DMS 273 treated with DMSO at 0.1 percent for 48 hours (cell line): ENCODE measurements at places on chromosomes 11 and 22.

DNA sequence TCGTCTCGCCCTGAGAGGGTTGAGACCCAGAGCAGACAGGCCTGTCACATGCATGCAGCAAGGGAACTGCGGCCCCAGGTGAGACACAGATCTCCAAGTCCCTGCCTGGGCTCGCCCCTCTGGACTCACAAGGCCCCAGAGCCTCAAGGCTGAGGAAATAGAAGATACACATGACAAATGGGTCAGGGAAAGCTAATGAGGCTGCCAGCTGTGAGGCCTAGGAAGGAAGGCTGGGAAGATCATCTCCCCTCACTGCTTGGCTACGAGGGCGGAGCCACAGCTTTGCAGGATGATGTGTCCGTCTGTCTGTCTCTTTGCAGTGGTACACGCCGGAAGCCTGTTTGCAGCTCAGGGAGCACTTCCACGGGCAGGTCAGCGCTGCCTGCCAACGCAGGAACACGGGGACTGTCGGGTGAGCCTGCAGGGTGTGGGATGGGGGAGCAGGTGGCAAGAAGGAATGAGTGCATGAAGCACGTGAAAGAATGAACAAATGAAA lies 4.5 kb downstream of the RAB36 start:
- no peak for DNase-seq

DNA sequence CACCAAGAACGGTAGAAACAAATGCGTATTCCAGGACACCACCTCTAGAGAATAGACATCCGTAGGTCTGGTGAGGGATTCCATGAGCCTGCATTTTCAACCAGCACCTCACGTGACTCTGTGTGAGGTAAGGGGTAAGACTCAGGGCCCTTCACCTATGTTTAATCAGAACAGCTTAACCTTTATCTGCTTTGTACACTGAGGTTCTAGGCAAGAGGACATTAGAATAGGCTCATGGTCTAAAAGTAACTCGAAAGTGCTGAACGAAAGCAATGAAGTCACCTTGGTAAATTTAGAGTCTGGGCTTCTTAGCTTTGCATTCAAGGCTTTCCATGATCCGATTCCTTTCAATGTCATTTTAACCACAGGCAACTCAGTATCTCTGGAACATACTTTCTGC lies 270.5 kb upstream of the CADM1 start:
- no peak for DNase-seq

- DNase-seq: no peak
Measured at GRCh38 chr11:123107945-123108495, 46.1 kb upstream of the HSPA8 start.

- no peak for DNase-seq
Measured at GRCh38 chr22:41564563-41564962, 3.8 kb downstream of the CSDC2 start.

DNA sequence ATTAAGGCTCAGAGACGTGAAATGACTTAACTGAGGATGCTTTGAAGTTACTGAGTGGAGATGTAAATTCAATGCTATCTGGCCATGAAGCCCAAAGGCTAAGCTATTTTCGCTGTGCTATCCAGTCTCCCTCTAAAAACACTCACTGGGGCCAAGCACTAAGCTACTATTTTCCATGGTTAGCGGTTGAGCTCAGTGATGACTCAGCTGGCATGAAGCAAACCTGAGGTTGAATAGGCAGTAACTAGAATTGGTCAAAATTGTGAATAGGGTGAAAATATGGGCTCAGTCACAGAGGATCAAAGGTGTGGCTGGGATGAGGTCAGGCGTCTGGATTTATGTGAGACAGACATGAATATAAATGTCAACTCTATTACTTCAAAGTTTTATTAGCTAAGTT lies 564.2 kb upstream of the KIRREL3 start:
- no peak for DNase-seq

DNA sequence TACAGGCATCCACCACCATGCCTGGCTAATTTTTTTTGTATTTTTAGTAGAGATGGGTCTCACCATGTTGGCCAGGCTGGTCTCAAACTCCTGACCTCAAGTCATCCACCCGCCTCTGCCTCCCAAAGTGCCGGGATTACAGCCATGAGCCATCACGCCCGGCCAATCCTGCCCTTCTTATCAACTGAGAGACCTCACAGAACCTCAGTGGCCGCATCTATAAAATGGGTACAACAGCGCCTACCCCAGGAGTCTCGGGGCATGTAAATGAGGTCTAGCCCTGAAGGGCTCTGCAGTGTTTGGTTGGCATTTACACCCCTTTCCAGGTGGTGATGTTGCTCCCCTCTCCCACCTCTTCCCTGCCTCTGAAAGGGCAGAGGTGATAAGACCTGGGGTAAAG lies 11.7 kb downstream of the SYNGR1 start:
- no peak for DNase-seq

GRCh38 chr11:59716051-59716450 lies 2.4 kb upstream of the OR10V1 start:
- no peak for DNase-seq

- no peak for DNase-seq
Measured at GRCh38 chr11:35029979-35030682, 108.8 kb upstream of the CD44 start.

DNA sequence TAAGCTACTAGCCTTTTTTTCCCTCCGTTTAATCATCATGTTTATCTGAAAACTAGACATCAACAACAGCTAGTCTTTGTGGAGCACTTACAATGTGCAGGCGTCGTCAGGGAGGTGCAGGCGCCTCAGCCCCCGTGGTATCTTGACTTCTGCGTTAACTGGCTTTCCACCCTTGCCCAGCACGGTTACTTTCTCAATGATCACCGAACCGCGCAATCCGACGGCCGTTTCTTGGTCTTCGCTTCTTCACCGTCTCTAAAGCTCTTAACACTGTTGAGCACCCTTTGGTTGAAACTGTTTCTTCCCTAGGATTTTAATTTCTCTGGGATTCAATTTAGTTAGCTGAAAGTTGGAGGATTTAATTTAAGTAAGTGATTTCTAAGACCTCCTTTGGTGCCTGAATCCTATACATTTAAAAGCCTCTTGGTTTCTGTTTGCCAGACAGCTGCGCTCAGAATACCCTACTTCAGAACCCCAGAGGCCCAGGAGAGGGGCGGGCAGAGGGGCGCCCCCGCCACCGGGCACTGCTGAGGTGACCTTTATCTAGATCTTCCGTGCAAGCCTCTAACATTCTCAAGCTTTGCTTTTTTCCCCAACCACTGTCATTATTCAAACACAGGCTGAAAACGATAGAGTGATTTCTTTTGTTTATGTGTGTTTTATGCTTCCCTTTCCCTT lies 18.0 kb upstream of the TMEM218 start:
- DNase-seq: no peak

GRCh38 chr11:66371627-66372415 lies at the start of gene SLC29A2:
Gene SLC29A2 (minus strand): TSS chr11:66371760. CDS start chr11:66371591, 169 bp downstream.
- peak; percentile 58 for DNase-seq

- no peak for DNase-seq
Measured at GRCh38 chr11:130441719-130442118, 6.7 kb upstream of the ADAMTS15 start.

- DNase-seq: no peak
Measured at GRCh38 chr11:69516526-69516925, 35.1 kb downstream of the LINC01488 start.

DNA sequence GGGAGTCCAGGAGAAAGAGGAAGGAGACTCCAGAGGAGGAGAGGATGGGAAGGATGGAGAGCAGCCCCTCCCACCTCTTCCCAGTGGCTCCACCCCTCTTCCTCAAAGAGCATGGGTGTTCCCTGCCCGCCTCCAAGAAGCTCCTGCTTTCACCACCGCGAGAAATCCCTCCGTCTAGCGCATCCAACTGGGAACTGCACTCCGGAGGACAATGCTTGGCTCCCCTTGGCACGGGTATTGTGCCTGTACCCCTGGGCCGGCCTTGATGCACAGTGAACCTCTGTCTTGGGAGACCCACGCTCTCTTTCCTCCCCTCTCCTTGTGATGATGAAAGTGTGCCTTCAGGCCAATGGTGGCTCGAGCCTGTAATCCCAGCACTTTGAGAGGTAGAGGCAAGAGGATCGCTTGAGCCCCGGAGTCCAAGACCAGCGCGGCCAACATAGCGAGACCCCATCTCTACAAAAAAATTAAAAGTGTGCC lies 14.9 kb upstream of the ADA2 start:
- DNase-seq: no peak

DNA sequence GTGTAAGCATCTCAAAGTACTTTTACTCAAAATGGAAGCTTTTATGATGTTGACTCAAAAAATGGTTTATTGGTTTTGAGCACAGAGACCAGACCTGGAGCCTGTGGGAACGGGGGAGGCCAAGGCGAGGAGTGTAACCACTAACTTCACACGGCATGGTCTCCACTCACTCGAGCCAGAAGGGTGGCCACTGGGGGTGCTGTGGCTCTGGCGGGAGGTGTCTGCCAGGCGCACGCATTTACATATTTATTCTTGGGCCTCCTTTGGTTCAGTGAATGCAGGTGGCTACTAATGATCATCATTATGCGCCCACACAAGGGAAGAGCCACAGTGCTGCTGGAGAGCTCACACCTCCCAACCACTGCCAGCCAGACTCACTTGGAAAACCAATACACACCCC lies 64.6 kb downstream of the FLRT1 start:
- DNase-seq: no peak

DNA sequence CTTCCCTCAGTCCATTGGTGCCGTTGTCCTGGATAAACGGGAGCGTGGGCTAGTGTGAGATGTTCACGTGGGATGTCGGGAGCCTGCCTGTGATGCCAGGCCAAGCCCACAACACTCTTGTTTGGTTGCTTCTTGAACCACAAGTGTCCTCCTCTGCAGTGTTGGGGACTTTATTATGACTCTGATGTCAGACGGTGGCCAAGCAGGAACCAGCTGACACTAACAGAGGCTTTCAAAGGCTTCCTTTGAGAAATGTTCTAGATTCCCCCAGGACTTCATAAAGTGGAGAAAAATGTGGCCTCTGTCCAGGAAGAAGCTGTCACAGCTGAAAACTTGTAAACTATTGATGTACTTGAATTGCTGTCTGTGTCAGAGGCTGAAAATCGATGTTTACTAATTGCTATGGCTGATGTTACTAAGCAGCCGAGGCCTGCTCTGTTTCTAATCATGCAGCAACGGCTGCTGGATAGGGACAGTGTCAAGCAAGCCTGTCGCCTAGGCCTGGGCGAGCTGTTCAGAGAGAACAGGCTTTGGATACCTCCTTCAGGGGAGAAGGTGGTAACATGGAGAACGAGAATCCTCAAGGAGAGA lies 131.7 kb downstream of the TBC1D22A start:
- DNase-seq: no peak

DNA sequence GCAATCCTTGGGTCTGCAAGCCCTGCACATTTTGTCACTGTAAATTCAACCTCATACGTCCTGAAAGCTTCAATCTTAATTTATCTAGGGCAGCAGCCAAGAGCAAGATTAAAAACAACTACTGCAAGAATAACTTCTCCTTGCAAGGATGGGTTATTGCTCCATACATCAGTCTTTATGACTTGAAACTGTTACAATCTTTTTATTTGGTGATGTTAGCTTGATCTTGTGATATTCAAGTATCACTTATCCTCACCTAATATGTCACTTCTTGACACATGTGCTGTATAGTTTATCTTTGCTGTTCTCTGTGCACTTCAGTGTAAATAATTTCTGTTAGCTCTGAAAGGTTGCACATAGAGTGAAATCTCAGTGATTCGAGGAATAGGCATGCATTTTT lies 14.7 kb upstream of the APLP2 start:
- DNase-seq: no peak

DNA sequence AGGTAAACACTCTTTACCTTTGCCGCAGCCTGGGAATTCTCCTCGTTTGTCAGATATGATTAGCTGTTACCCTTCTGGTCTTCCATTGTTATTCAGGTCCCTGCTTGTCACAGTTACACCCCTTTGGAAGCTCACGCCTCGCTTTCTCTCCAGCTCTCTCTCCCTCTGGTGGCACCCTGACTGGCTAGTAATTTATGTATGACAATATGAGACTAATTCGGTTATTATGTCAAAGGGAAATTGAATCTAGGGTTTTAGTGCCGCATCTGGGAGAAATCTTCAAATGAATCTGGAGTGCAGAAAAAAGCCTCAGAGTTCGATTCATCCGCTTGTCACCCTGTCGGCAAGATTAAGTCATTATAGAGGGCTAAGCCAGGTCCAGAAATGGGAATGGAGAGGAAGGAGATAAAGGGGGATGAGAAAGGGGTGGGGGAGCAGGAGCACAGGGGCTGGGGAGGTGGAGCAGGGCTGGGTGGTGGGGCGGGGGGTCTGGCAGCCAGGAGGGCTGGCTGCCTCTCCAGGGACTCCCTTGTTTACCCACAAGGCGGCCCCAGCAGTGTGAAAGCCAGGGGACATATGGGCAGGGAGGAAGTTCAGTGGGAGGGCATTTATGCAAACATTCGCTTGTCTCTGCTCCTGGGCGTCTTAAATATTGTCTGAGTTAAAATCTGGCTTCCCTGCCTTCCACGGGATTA lies 179.0 kb upstream of the NECTIN1 start:
- DNase-seq: peak; percentile 12

- DNase-seq: no peak
Measured at GRCh38 chr11:59218893-59219292, 6.2 kb upstream of the MPEG1 start.

DNA sequence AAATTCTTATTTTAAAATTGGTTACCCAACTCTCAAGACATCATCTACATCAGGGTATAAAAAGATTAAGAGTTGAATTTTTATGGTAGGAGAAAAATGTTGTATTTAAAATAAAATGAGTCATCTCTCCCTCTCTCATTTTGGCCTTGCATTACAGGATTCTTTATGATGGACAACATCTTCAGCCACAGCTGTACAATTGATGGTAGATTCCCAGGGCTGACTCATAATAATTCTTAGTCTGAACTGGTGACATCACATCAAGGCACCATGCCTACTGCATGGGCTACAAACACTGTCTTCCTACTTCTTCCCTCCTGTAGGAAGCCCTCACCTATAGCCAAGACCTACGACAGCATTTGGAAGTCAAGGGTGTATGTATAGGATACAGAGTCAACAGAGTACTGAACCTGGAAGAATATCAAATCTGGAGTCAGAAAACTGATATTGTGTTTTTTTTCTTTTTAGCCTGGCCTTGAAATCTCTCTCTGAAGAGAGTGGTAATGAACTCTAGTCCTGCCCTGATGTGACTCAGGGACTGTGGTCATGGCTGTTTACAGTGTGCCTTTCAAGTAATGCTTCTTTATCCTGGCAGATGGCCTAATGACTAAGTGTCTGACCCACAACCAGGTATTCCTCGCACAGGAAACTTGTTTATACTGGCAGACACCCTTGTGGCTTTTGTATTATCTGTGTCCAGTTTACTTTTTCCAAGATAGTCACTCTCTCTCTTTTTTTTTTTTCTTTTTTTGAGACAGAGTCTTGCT lies 32.5 kb downstream of the MRGPRX2 start:
- no peak for DNase-seq

GRCh38 chr22:17943533-17944249 lies 80.7 kb downstream of the MICAL3 start:
- DNase-seq: no peak
